ENCODE measurements at places on chromosomes 2 and 18.
A peak's percentile ranks its signal among the peaks of the same experiment; 100 is the strongest.

GRCh38 chr2:101330253-101330933 lies 21.9 kb upstream of the RNF149 start:
- peak; percentile 80 for DNase-seq

DNA sequence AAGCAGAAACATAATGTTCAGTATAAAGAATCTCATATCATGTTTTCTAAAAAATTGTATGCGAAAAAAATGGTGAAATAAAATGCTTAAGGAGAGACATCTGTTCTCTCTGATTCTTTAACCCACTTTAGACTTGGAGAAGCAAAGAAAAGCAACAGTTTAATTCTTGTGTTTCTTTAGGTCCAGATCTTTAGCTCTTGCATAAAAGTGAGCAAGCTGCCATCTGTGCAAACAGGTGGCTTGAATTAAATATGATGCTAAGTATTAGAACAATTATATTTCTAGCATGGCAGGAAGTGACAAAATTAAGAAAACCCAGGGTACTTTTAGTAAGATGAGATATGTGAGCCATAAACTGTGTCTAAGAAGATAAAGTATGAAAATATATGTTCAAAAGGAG lies 1038.3 kb downstream of the DPP10 start:
- no peak for DNase-seq

DNA sequence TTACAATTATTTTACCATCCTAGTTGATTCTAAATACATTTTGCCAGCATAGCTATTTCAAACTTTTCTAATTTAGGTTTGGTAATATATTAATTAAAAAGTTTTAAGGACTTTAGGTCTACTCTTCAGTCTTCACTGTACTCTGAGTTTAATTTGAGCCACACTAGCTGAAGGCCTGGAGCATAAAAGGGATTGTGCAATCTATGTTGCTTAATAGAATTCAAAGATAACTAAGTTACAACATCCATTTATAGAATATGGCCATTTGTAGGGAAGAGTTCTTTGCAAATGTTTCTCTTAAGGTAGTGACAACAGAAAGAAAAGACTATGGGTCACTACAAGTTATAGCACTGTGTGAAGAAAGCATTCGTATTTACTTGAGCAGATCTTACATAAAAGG lies 702.2 kb upstream of the NRXN1 start:
- DNase-seq, result no peak

DNA sequence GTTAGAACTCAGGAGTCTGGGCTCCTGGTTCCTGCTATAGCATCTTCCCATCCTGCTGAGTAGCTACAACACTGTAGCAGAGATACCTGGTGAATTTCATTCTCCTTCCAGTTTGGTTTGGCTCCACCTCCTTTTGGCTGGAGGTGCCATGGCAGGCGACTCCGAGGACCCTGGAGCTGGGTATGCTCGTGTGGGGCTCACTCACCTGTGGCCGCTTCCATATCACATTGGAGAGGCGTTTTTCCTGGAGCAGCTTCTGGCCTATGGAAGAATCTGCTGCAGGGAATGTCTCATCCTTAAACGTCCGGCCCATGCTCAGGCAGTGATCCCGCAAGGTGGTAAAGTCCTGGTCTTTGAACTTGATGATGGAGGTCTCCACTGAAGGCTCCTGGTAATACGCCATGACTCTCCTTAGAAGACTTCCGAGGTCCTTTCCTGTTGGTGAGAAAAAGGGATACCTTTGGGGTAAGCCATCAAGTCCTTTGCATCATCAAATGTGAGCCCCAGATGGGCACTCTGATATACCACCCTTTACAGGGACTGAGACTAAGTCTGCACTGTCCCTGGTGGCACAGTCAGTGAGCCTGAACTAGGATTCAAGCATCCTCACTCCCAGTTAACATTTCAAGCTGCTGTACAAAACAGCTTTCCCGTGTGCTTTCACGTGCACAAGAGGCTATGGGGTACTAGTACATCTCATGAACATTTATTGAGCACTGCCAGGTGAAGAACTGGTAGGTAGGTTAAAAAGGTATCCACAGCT lies 20.1 kb downstream of the CAPN13 start:
- DNase-seq, result no peak

GRCh38 chr18:13178976-13179375 lies 39.6 kb upstream of the LDLRAD4 start:
- no peak for DNase-seq

- DNase-seq, result peak; percentile 73
These were observed 127.3 kb downstream of the DNER start for GRCh38 chr2:229586746-229587705.

DNA sequence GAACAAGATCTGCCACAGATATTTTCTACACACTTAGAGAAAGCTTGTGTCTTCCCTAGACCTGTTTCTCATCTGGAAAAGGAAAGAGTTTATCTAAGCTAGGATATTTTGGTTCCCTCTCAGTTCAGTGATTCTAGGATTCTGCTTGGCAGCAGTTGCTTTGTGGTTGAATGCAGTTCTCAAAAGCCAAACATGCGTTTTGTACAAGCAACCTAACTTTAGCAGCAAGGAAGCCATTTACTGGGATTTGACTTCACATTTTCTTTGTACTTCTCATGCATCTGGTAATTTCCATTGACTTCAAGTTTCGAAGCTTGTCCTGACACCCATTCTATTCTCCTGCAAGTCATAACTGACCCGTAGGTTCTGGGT lies 33.3 kb downstream of the VSNL1 start:
- DNase-seq, result no peak

DNA sequence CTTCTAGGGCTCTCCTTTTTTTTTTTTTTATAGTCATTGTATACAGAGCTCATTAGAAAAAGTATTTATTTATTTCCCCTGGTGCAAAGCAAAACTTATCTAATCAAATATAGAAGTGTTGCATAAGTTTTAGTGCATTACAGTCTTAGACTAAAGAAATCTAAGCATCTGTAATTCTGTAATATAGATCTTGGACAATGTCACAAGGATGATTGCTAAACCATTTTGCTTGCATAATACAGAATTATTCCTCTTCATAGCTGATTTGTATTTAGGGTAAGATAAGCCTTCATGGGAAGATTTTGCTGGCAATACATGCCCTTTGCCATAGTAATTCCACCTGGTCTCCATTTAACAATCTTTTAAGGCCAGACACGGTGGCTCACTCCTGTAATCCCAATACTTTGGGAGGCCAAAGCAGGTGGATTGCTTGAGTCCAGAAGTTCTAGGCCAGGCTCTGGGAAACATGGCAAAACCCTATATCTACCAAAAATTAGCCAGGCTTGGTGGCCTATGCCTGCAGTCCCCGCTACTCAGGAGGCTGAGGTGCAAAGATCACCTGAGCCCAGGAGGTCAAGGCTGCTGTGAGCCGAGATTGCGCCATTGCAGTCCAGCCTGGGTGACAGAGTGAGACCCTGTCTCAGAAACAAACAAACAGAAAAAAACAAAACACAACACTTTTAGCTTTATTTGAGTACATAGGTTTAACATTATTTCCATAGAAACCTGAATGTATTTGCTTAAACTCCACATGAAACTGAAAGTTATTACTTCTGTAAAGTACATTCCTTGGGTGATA lies 2.2 kb upstream of the ACADL start:
- DNase-seq, result no peak

DNA sequence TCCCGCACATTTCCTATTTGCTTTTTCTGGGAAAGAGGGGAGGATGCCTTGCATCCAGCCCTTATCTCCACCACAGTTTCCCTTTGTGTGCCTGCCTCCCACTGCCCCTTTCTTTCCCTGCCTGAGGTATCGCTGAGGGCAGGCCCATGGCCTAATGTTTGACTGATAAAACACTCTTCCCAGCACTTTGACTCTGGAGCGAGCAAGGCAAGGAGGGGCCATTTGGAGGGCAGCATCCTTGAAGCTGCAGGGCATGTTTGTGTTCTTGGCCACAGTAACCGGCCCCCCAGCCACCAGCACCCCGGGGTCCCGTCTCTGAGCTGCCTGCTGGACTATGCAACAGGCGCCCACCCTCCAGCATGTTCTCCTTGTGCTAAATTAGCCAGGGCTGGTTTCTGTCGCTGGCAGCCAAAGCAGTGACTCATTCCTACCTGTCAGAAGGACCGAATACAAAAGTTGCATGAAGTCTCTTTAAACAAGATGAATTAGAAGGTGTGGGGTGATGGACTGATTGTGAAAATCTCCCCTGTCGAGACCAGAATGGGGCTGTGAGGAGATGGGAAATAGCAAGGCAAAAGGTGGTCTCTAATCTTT lies 50.7 kb downstream of the BCL2L11 start:
- DNase-seq, result no peak

DNA sequence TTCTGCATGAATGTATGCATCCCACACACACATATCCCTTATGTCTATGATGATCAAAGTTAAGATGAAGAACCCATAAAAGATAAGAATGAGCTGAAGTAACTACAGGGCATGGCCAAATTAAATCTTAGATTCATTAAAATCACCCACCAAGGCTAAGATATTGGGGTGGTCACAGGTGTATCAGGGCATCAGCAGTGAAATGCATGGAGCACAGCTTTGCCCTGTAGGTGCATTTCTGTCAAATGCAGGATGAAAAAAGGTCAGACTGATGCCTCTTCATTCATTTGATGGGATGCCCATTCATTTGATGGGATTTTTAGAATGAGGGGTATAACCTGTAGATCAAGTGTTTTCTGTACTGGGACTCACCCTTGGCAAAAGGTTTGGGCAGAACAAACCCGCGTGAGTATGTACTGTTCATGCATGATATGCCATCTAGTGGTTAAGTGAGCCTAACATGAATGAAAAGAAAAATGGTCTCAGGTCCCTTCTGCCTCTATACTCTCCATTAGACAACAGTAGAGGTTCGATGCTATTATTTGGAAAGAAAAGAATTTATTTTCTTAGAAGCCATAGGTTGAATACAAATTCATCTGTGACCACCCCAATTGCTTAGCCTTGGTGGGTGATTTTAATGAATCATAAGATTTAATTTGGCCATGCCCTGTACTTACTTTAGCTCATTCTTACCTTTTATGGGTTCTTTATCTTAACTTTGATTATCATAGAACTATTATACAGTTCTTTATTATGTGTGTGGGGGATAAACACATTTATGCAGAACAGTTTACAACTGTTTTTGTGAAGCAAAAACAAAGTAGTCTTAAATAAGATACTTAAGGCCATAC lies 43.2 kb upstream of the NOSTRIN start:
- DNase-seq, result no peak

- DNase-seq, result no peak
These were observed 36.5 kb downstream of the MYO3B start for GRCh38 chr2:170214309-170214948.

DNA sequence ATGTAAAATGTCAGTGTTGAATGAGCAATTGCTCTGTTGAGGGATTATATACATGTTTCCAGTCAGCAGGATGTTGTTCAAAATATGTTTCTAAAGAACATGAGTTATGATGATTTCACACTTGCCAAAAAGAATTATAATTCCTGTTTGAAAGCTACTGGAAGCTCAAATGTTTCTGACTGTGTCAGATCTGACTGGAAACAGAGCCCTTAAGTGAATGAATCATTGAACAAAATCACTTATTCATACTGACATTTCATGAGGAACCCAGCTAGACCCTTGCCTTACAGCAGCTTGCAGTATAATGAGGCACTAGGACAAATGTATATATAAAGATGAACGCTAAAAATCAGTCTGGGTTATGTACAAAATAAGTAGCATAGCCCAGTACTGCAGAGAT lies 35.4 kb upstream of the ITGAV start:
- DNase-seq, result no peak

DNA sequence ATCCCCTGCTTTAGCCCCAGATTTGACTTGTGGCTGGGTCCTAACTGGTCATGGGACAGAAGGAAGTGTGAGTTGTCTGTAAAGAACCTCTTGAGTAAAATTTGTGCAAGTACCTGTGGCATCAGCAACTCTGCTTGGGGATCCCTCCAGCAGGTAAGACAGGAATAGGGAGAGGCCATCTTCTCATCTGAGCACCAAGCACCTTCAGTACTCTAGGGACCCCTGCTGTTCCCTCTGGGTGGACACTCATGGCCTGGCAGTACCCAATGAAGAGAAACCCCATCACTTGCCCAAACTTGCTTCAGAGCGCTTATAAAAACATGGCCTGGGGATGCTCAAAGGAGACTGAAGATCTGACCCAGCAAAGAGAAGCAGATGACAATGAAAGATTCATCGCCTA lies 297.8 kb downstream of the SP3 start:
- DNase-seq, result no peak

DNA sequence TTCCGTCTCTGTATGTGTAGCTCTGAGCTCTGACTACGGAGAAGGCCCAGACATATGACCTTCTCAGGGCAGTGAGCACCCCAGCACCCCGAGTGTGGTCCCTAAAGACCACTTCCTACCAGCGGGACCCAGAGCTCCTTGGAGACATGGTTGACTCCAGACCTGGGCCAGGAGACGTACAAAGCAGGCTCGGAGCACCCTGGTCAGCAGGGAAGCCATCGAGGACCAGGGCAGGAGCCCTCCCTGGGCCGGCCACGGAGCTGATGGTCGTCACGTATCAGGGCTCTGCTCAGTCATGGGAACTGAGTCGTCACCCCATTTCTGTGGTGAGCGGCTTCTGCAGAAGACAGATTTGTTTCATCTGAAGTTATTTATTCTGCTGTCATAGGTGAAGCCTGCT lies 12.8 kb upstream of the NEU4 start:
- no peak for DNase-seq

DNA sequence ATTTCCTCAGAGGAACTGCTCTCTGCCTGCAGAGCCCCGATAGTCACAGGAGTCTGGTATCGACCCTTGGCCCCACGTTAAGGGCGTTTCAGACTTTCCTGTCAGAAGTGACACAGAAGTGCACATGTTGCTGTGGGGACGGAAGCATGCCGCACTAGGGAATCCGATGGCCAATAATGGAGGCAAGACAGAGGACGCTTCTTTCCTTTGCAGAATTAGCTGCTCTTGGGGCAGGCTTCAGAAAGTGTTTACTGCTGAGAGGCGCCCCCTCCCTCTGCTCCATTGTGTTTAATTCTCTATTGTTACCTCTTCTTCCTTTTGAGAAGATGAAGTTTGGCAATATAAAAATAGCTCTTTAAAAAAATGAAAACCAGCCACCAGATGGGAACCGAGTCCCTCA lies 118.6 kb upstream of the EML6 start:
- DNase-seq, result no peak

GRCh38 chr2:30197570-30198192 lies 33.7 kb upstream of the LBH start:
- no peak for DNase-seq

DNA sequence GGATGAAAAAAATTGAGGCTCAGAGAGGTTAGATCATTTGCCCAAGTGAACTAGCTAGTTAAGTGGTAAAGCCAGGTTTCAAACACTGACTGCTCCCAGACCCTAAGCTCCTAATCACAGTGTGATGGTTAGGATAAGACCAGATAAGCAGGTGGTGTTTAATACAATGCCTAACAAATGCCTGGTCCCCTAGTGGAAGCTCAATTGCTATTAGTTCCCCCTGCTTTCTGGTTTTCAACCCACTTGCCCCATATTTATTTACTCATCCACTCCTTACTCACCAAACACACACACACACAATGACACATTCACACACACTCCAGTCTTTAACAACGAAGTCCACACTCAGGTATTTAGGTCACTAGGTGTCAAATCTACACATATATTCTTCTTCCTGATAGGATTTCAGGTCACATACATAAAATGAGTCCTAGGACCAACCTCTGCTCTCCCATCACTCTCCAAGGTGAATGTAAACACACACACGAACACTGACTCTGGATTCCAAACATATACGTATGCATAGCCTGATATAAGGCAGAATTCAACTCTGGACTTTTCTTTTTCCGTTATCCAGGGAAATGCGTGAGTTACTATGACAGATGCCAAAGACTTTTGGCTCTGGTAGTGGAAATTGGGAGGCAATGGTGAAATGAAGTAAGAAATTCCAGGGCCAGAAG lies 73.6 kb upstream of the TSPYL6 start:
- no peak for DNase-seq
